Uterus (tissue), 4 donors: ENCODE measurements at places on chromosomes 7 and 10. TPM values are rescaled to one million over a fixed set of nuclear protein-coding genes. Genes with fewer than 3 reads are reported as not detected.

- DNase-seq = no peak
These were observed 7.8 kb upstream of the ZNF853 start for GRCh38 chr7:6607651-6608051.

PNLIPRP3 gene
- not detected for total RNA-seq

GRCh38 chr10:70902661-70903261 lies 14.4 kb upstream of the PCBD1 start:
- no peak for DNase-seq

CCDC71L gene
- 24.6 TPM for total RNA-seq

- no peak for DNase-seq
These were observed 54.2 kb upstream of the OSBPL3 start for GRCh38 chr7:25034136-25034535.

DNA sequence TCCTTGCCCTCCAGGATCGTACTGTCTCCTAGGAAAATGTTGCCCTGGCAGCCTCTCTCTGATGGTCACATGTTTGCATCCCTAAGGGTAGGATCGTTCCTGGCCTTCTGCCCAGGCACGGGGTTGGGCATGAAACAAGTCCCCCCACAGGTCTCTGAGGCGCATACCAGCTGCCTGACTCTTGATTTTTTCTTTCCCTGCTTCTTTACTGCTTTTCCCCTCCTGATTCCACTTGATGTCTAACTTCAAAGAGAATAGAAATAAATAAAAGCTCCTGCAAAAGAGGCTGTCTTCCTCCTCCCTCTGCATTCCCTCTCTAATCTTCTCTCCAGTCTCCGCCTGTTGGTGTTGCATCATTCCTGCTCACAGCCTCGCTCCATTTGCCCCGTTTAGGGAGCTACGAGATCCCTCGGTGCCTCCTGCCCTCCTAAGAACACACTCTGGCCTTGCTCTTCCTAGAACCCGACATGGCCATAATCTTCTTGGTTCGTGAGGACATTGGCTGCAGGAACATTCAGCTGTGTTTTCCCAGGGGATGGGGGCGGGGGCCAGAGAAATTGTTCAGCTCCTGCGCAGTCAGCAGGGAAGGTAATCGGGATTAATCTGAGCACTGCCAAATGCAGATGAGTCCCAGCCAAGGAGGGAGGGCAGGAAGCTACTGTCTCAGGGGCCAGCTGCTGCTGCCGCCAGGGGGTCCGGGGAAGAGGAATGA lies 26.0 kb downstream of the LEP start:
- peak; percentile 74 for DNase-seq

GRCh38 chr7:12028508-12028907 lies 182.6 kb upstream of the TMEM106B start:
- no peak for DNase-seq

DNA sequence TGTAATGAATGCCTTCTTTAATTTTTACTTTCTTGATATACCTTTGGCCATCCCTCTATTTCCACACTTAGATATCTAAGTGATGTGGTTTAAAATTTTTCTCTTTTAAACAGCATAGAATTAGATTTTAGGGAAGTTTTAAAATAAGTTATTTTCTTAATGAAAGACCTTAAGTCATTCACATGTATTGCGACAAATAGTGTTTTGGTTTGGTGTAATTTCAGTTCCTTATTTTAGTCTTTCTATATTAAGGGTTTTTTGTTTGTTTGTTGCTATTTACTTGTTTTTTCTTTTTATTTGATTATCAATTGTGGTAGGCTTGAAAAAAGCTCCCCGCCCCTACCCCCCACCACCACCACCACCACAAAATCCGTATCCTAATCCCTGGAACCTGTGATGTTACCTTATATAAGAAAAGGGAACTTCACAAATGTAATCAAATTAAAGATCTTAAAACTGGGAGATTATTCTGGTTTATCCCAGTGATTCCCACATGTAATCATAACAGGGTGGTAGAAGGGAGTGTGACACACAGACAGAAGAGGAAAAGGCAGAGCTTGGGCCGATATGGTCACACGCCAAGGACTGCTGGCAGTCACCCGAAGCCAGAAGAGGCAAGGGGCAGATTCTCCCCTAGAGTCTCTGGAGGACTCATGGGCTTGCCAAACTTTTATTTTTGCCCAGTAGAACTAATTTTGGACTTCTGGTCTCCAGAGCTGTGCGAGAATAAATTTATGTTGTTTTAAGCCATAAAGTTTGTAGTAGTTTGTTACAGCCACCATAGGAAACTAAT lies 149.7 kb downstream of the NPSR1 start:
- DNase-seq = no peak

- peak; percentile 1 for DNase-seq
These were observed 461.2 kb downstream of the PLXNA4 start for GRCh38 chr7:132115028-132115427.

IFIT2 gene
- 17.7 TPM for total RNA-seq

CXCL12 gene
- 146 TPM for total RNA-seq

GRCh38 chr7:107860981-107861652 lies 29.9 kb upstream of the DLD start:
- no peak for DNase-seq

KMT2C gene
- 124 TPM for total RNA-seq

DNA sequence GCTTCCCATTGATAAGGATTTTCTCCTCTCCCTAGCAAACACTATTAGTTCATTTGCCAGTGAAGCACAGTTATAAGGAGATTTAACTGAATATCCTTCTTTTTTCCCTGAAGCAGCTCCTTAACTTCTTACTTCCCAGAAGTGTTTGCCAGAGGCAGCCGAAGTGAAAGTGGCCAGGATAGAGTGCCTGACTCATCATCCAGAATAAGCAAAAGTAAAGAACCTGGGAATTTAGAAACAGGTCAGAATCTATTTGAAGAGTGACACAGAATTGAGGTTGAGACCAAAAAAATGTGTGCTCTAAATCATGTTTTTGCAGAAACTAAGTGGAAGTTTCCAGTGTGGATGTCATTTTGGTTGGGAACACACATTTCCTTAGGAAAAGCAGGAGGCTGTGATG lies 249.6 kb upstream of the VWC2 start:
- no peak for DNase-seq

DNA sequence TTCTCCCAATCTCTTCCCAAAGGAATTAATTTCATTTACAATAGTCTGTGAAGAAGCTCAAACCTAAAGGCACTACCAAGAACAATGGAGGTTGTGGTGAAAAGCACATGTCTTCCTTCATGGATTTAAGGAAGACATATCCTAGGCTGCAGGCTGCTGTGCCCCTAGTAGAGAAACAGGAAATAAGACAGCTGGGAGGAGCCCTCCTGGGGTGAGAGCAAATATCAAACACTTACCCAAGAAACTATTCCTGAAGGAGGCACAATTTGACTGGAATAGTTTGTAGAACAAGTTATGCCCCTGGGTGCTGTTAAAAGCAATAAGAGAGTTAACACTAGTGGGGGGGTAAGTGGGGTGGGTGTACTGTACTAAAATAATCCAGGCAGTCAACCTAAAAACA lies 30.1 kb downstream of the PDZD8 start:
- no peak for DNase-seq

ADCY1 gene
- total RNA-seq = not detected

GJD4 gene
- not detected for total RNA-seq

DNA sequence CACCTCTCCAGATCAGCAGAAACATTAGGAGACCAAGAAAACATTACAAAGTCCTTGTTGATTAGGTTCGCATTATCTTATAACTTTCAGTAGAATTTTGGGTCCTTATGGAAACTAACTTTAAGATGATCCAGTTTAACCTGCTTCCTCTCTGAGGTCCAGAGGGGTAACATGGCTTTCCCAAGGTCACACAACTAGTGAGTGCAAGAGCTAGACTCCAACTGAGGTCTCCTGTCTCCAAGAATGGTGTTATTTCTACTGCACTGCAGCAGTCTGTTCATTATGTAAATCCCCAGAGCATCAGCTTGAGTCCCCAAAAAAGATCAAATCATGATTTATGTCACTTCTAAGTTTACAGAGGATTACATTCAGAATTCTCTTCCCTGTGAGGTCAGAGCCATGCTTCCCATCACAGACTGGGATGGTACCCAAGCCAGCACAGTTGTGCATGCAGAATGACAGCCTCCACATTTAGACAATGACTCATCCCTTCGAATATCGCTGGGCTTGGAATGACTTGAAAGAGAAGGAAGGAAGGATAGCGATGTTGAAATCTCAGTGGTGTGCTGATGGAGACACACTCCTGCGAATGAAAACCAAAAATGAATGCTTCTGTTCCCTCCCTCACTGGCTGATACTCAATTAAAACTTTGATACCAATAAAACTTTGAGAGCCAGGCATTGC lies 163.1 kb upstream of the PLXNA4 start:
- no peak for DNase-seq

- DNase-seq = no peak
These were observed 37.1 kb downstream of the RPS24 start for GRCh38 chr10:78070726-78071125.

DNA sequence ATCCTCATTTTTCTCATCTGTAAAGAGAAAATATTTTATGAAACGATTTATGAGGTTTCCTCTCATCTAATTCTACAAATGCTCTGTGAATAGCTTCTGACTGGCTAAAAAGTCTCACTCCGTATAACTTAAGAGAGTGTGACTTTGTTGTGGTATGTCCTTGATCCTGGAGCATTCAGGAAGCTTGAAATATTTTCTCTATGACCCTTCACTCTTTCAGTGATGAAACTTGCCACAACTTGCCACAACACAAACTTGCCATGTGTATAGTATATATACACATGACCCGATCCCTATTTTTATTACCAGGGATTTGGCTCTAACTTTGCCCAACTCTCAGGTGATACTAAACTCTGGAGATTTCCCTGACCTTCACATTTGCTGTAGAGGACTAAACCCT lies 74.1 kb downstream of the TES start:
- DNase-seq = no peak

SPAM1 gene
- total RNA-seq = not detected

DNA sequence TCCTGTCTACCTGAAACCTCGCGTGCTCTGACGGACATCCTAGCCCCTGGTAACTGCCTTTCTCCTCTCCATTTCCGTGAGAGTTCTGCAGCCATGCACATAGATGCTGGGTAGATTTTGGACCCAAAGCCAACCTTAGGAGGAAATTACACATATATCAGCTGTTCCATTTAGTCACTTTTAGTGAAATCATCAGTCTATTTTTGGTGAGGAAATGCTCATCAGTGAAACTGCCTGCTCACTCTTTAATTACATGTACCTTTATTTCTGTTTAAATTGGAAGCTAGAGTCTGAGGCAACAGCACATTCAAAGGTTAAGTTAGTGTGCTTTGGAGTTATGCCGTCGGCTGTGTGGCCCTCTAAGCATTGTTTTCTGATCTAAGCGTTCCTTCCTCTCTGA lies 231.3 kb downstream of the WDR37 start:
- no peak for DNase-seq

DNA sequence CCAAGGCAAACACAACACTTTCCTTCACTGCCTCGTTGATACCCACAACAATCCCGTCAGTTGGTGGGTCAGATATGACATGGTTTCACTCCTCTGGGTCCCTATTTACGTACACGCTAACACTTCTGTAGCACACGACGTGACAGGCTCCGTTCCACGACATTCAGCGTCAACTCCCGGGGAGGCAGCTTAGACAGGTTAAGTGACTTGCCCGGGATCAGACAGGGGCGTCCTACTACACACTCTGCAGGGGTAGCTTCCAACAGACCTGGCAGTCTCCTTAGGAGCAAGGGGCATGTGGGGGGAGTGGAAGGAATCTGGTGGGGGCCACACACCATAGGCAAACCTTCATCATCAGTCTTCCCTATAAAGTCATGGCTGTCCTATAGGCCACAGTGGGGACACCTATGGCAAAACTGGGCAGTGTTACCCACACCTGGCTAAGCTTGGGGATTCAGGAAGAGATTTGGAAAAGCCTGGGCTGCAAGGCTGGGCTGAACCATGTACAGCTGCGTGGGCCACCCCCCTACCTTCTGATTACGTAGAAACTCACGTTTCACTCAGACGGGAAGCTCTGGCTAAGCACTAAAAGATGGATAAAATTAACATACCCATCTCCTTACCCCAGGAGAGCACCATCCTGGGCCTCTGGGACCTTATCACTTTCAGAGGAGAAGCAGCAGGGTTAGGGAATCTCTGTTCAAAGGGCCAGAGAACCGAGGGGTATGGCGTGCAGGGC lies 2.0 kb downstream of the TYSND1 start:
- DNase-seq = no peak

- DNase-seq = no peak
These were observed 1.2 kb upstream of the PRRT4 start for GRCh38 chr7:128362670-128363069.

DNA sequence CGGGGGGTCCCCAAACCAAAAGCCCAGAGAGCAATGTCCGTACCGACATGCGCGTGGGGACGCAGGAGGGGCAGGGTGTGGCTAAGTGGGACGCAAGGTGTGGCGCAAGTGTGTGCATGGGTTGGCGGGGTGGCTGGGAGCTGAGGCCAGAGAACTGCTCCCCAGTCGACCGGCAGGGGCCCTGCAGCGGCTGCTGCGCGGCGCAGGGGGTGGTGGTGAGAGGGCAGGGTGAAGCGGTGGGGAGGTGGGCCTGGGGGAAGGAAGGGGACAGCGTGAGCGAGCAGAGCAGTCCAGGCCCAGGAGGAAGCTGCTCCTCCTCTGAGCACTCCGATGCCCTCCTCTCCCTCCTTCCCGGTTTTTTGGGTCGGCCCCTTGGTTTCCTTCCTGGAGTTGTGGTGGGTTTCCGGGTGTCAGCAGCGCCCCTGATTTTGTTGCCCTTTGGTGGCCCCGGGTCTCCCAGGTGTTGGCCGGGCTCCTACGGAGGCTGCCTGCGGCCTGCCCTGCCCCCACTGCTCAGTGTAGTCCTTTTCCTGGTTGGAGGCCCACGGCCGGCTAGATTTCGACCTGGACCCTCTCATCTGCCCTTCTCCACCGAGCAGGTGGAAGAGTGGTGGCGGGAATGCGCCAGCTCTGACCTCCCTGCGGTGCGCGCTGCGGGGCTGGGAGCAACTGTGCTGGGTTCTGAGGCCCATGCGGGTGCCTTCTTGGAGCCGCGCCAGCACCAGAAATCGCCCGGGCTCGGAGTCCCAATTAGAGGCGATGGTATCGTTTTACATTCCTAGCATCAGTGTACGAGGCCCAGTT lies 40.5 kb upstream of the COMTD1 start:
- DNase-seq = no peak

MMRN2 gene
- 133 TPM for total RNA-seq

GRCh38 chr10:71974489-71975021 lies 10.4 kb downstream of the CHST3 start:
- DNase-seq = no peak

- DNase-seq = no peak
These were observed 39.3 kb downstream of the VSTM2A start for GRCh38 chr7:54581511-54581910.

MMP21 gene
- total RNA-seq = not detected

CPVL gene
- total RNA-seq = 10.5 TPM

GRCh38 chr7:2661602-2662272 lies 26.3 kb upstream of the AMZ1 start:
- no peak for DNase-seq

DGKB gene
- 33.1 TPM for total RNA-seq

- no peak for DNase-seq
These were observed 227.2 kb downstream of the ADAM12 start for GRCh38 chr10:126160971-126161630.

PTF1A gene
- 114 TPM for total RNA-seq

NKX2-3 gene
- total RNA-seq = not detected

DNA sequence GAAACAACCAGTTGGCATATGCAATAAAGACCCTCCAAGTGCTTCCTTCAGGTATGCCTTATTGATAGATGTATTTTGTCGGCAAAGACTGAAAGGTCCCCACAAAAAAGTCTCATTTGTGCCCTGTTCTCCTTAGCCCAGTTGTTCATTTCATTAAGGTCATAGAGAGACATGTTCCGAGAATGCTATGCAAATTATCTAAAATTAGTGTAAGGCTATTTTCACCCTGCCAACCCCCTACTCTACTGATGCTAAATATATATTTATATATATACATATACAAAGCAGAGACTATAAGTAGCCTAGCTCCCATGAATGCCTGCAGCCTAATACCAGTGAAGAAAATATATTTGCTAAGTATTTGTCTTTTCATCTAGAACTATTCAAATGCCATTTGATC lies 96.7 kb upstream of the ADO start:
- DNase-seq = no peak
